ENCODE measurements at places on chromosomes 6 and 20. TPM values are rescaled to one million over a fixed set of nuclear protein-coding genes. Genes with fewer than 3 reads are reported as not detected.

DNA sequence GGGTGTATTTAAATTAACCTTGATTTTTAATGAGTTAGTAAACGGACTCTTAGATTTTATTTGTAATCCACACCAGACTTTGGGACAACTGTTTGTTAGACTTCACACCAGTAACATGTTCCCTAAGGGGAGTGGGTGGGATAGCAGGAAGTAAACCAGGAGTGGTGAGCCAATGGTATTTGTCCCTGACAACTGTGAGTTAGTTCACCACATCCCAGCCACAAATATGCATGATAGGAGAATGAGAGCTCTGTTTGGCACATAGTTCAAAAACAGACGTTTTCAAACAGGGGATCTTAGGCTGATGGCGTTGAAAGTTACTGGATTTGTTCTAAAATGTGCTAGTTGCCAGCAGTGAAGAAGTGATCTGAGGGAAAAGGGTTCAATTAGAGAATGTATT, 18.7 kb upstream of the COL10A1 start:
- DNase-seq: no peak

DNA sequence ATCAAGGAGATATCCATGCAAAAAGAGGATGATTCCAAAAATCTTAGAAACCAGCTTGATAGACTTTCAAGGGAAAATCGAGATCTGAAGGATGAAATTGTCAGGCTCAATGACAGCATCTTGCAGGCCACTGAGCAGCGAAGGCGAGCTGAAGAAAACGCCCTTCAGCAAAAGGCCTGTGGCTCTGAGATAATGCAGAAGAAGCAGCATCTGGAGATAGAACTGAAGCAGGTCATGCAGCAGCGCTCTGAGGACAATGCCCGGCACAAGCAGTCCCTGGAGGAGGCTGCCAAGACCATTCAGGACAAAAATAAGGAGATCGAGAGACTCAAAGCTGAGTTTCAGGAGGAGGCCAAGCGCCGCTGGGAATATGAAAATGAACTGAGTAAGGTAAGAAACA, 10.1 kb upstream of the SNRNP48 start:
- no peak for DNase-seq

- no peak for DNase-seq
These were observed 132.6 kb upstream of the BTN3A2 start for GRCh38 chr6:26232306-26232939.

GRCh38 chr6:168122011-168122410, 43.0 kb upstream of the FRMD1 start:
- no peak for DNase-seq

- DNase-seq: no peak
These were observed 37.7 kb upstream of the ASF1A start for GRCh38 chr6:118856301-118856700.

PDE10A gene
- 126 TPM for total RNA-seq

- no peak for DNase-seq
These were observed 26.9 kb upstream of the ADTRP start for GRCh38 chr6:11805259-11806053.

GRCh38 chr20:41366546-41367392, at the start of gene EMILIN3:
EMILIN3 (minus strand) TSS chr20:41366818; CDS start chr20:41366634, 184 bp downstream.
- DNase-seq: no peak

DNA sequence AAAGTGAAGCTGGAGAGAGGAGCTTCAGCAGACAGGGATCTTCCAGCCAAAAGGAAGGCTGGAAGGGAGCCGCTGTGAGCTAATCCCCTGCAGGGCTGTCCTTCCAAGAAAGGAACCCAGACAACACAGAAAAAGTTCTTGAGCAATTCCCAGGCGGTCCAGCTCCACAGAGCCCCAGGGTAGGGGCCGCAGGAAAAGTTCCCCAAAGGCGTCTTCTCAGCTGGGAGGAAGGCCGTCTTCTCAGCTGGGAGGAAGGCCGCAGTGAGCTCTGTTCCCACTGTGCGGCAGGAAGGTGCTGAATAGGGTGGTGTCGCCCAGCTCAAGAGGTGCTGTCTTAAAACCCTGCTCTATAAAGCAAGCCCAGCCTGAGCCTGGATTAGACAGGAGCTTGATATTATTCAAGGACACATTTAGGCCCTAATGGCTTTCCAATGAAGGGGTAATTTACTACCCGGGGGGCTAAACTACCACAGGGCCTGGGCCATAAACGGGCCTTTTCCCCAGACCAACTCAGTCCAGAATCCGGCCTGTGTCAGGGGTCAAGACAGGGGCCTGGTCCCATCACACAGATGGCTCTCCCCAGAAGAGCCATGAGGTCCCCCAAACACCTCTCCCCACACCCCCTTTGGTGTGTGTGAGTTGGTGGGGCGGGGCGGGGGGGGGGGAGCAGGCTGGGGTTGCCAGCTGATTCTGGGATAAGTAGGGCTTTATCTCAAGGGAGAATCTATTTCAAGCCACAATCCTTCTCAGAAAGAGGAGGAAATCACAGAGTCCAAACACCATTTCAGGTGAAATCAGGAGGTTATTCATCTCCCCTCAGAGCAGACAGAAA, 103.6 kb downstream of the NOL4L start:
- peak; percentile 28 for DNase-seq

- no peak for DNase-seq
These were observed 20.9 kb downstream of the SLC9A8 start for GRCh38 chr20:49833483-49833882.

XPO5 gene
- total RNA-seq: 55.0 TPM

KIF3B gene
- 89.3 TPM for total RNA-seq

DNA sequence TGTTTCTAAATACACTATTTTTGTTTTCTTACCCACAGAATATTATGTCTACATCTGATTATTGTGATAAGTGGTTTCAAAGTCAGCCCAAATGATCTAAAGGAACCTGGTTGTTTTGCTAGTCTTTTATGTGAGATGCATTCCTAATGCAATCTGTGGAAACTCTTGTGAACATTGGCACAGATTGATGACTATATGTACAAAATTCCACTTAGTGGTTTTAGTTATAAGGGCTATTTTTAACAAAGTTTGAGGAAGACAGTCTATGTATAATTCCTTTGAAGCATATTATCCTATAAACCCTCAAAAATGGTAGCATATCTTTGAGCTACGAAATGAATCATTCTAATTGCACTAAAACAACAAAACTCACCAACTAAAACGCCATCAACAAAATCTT, 140.9 kb downstream of the GRIK2 start:
- no peak for DNase-seq

LRRN4 gene
- total RNA-seq: 0.41 TPM

DNA sequence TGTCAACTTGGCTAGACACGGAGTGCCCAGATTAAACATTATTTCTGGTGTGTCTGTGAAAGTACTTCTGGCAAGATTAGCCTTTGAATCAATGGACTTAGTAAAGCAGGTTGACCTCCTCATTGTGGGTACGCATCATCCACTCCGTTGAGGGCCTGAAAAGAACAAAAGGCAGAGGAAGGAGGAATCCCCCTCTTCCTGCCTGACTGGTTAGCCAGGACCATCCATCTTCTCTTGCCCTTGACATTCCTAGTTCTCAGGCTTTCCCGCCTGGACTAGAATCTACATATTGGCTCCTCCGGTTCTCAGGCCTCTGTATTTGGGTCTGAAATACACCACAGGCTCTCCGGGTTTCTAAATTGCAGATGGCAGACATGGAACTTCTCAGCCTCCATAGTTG, 74.0 kb upstream of the POPDC3 start:
- DNase-seq: no peak

GRCh38 chr6:131103901-131104300, 31.4 kb upstream of the AKAP7 start:
- DNase-seq: no peak

EPPIN gene
- total RNA-seq: not detected

- DNase-seq: no peak
These were observed 1.5 kb upstream of the NINL start for GRCh38 chr20:25586877-25587276.

NR2E1 gene
- 6.1 TPM for total RNA-seq

DNA sequence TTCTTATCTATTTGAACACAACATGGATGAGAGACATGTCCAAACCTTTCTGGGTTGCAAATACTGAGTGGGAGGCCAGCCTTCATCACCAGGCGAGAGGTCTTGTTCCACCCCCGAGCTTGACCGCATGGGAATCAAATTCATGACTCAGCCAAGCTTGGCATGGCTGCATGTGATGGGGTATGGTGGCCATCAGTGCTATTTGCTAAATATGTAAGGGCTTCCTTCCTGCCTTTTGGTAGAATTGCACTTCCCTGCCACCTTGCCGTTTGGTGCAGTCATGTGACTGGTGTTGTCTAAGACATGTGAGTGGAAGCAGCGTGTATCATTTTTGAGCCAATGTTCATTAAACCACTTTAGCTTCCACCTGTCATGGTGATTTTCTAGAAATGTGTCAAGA, 508.9 kb upstream of the SULF2 start:
- no peak for DNase-seq

GRCh38 chr6:127266892-127267645, 405 bp downstream of the RNF146 start:
- DNase-seq: peak; percentile 54

GRCh38 chr6:73051147-73051546, 174.1 kb downstream of the KHDC1L start:
- no peak for DNase-seq

GRCh38 chr6:14349507-14349906, 231.9 kb downstream of the CD83 start:
- DNase-seq: no peak

DNA sequence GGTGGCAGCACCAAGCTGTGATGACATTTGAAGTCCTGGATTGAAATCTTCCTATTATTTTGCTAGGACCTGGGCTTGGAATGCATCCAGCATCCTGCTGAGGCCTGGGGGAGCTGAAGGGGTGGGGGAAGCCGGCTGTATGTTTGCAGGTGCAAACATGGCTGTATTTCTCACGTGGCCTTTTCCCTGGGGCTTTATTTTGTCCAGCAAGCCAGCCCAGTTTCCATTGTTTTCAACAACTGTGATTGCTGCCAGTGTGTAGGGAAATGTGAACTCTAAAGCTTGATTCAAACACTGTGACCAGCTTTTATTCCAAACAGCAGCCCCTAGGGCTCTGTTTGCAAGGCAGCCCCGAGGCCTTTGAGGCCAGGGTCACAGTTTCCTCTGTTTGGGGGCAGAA, 683.0 kb downstream of the DHX35 start:
- DNase-seq: no peak

OVOL2 gene
- total RNA-seq: 0.41 TPM

TFAP2C gene
- 2.4 TPM for total RNA-seq

DNA sequence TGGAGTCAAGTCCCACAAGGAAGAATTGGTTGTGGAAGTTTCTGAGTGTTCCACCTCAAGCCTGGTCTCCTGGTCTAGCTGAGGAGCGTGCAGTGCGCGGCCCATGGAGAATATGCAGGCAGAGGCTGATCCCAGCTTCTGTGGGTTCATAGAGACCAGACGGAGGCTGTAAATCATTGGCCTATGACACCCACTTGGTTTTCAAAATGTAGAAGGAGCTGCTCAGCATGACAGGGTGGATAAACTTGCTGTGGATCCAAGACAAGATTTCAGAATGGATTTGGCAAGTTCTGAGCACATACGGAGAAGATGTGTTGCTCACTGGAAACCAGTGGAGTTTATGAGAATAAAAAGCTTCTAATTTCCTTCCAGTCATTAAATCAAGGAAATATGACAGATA, 744 bp downstream of the KIF25 start:
- DNase-seq: no peak

DNA sequence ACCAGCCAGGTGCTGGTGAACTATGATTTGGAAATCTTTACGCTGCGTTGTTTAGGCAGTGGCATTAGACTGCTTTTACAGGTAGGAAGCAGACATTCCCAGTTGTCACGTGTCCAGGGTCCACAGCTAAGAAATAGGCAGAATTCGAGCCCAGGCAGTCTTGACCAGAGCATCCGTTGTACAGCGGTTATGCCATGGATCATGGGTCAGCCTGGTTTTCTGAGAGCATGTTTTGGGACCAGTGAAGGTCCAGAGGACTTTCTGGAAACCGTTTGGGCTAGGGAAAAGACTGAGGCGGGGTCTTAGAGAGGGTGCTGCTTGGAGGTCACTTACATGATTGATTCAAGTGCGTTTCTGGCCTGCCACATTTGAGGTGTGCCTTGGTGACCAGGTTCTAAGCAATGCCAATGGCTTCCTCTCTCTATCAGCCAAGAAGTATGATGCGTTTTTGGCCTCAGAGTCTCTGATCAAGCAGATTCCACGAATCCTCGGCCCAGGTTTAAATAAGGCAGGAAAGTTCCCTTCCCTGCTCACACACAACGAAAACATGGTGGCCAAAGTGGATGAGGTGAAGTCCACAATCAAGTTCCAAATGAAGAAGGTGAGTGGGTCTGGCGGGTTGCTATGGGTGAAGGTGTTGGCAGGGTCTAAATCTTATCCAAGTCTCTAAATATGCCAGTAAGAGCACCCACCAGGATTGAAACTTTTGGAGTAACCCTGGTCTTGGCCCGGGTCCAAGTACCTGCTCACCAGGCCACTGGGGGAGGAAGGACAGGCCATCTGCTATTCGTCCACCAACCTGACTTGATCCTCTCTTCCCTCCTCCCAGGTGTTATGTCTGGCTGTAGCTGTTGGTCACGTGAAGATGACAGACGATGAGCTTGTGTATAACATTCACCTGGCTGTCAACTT, 1.8 kb downstream of the RPL10A start:
- DNase-seq: no peak

SLC17A2 gene
- not detected for total RNA-seq

- no peak for DNase-seq
These were observed 53.8 kb upstream of the SLC22A23 start for GRCh38 chr6:3510617-3511016.

GRCh38 chr6:36897609-36898008, 11.9 kb downstream of the C6orf89 start:
- no peak for DNase-seq

FERMT1 gene
- total RNA-seq: 1.2 TPM

DNA sequence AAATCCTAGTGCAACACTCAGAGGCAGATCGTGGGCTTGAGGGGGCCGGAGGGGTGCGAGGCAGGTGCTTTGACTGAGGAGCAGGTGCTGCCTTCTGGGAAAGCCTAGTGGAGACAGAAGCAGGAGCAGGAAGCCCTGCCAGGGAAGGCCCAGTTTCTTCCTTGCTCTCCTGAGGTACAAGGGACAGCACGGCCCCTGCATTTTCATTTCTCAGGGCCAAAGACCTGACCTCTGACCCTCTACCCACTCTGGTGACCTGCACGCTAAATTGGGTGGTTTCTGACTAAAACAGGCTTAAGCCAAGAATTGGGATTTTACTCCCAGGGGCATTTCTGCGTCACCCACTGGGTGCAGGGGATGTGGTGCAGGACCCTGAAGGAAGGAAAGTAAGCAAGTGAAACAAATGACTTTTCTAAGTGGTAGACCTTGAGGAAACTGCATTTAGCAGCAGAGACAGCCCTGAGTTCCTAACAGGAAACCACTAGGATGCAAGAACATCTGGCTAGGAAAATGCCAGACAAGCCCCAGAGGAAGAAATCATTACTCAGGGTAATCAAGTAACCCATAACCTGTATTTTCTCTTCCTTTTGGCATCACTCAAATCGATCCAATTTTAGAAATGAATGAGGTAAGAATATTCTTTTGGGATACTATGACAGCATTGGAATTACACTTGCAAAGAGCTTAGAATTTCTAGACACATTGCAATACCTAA, 141.7 kb downstream of the CD164 start:
- no peak for DNase-seq

GRCh38 chr20:48740292-48740649, 87.5 kb downstream of the PREX1 start:
- DNase-seq: no peak

SLC32A1 gene
- total RNA-seq: 7.7 TPM

- DNase-seq: no peak
These were observed 73.8 kb upstream of the CCN6 start for GRCh38 chr6:111980143-111980542.

Data from frontal cortex (tissue), 4 donors.